Liver (tissue), 10 donors: ENCODE measurements at places on chromosomes 4 and X. TPM values are rescaled to one million over a fixed set of nuclear protein-coding genes. Genes with fewer than 3 reads are reported as not detected.

- H3K36me3 ChIP-seq: no peaks in the 10 kb centered on the region
- DNase-seq: no peak
- H3K27me3 ChIP-seq: no peaks in the 10 kb centered on the region
- no peaks in the 10 kb centered on the region for H3K4me1 ChIP-seq
These were observed 4.1 kb upstream of the ASMT start for GRCh38 chrX:1610736-1611135.

DNA sequence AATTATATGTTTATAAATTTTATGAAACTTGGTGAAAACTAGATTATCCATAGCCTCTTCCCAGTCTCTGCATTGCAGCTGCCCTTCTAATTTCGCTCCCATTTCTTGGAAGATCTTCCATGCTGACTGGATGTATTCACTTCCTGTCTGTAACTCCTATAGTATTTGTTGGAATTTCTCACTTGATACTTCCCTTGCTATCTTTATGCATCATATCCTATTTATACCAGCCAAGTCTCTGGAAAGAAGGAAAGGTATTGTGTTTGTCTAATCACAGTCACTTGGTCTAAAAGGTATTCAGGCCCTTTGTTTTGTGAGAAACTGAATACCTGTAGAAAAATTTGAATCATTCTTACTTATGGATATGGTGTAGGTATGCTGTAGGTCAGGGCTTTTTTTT is 870.9 kb upstream of the FRG1 start:
- no peaks in the 10 kb centered on the region for H3K27me3 ChIP-seq

DNA sequence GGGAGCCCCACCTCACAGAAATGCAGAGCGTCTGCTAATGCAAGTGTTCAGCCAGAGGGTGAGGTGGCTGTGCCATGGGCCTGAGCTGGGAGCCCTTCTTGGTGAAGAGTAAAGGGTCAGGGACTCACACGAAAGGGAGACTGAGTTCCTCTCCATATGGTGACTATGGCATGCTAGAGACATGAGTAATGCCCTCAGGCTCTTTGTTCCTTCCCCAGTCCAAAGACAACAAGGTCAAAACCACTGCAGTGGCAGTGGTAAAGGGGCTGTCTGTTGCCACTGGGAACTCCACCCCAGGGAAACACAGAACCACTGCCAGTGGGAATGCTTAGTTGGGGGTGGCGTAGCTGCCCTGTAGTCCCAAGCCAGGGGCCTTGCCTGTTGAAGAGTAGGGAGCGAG is 22.4 kb downstream of the RAB40AL start:
- no peaks in the 10 kb centered on the region for H3K4me1 ChIP-seq
- no peak overlapping the region for H3K4me3 ChIP-seq
- H3K27me3 ChIP-seq: no peaks in the 10 kb centered on the region
- no peak for DNase-seq

GRCh38 chrX:123835661-123836371 is 24.0 kb upstream of the XIAP start:
- no peaks in the 10 kb centered on the region for H3K27me3 ChIP-seq
- no peaks in the 10 kb centered on the region for H3K36me3 ChIP-seq
- no peaks in the 10 kb centered on the region for H3K4me1 ChIP-seq
- H3K4me3 ChIP-seq: no peak overlapping the region

DNA sequence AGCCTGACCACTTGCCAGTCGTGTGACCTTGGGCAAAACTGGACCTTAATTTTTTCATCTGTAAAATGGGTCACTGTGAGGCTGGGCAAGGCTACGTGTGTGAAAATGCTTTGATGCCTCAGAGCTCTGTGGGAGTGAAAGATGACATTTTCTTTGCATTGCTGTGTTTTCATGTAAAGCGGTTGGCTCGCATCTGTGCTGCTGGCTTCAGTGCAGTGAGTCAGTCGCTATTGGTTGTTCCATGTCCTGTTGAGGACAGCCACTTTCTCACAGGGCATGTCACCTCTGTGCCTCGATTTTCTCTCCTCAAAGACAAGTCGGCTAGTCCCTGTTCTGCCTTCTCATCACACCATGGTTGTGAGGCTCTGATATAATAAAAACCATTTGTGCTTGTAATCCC is 4.4 kb downstream of the MTMR1 start:
- no peak overlapping the region for H3K4me3 ChIP-seq
- DNase-seq: no peak
- H3K4me1 ChIP-seq: peaks cover 5% of the 10 kb centered on the region
- no peaks in the 10 kb centered on the region for H3K27me3 ChIP-seq

DNA sequence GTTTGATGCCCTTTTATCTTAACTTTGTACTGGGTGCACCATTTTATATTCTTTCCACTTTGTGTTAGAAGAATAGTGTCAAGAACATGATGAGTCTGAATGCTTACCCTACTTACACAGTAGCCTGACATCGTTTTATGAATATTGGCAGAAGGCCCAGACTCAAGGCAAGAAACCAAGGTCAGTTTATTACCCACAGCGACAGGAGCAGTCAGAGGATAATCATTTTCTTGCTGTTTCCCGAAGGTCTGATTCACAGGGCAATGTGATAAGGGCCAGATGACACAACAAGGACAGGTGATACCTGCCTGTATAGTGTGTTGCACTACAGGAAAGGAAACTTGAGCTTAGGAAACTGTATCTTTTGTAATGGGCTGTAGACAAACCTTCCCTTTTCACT is 417.4 kb downstream of the SPOCK3 start:
- no peaks in the 10 kb centered on the region for H3K36me3 ChIP-seq
- no peak overlapping the region for H3K27ac ChIP-seq
- H3K27me3 ChIP-seq: no peaks in the 10 kb centered on the region
- H3K4me1 ChIP-seq: no peaks in the 10 kb centered on the region

DNA sequence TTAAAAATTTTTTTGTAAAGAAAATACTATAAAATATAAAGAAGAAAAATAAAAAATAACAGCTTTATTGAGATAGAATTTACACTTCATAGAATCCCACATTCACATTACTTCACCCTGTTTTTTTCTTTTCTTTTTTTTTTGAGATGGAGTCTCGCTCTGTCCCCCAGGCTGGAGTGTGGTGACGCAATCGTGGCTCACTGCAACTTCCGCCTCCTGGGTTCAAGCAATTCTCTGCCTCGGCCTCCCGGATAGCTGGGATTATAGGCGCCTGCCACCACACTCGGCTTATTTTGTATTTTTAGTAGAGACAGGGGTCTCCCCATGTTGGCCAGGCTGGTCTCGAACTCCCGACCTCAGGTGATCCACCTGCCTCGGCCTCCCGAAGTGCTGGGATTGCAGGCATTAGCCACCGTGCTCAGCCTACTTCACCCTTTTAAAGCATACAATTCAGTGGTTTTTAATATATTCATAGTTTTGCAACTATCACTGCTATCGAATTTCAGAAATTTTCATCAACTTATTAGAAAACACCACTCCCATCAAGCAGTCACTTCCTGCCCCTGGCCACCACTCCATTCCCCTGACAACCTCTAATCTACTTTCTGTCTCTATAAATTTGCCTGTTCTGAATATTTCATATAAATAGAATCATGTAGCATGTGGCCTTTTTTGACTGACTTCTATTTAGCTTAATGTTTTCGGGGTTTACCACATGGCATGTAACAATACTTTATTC is 48.7 kb downstream of the TMEM131L start:
- H3K4me1 ChIP-seq: peaks cover 5% of the 10 kb centered on the region
- H3K36me3 ChIP-seq: no peaks in the 10 kb centered on the region
- no peak for DNase-seq
- no peaks in the 10 kb centered on the region for H3K27me3 ChIP-seq
- no peak overlapping the region for H3K4me3 ChIP-seq

DNA sequence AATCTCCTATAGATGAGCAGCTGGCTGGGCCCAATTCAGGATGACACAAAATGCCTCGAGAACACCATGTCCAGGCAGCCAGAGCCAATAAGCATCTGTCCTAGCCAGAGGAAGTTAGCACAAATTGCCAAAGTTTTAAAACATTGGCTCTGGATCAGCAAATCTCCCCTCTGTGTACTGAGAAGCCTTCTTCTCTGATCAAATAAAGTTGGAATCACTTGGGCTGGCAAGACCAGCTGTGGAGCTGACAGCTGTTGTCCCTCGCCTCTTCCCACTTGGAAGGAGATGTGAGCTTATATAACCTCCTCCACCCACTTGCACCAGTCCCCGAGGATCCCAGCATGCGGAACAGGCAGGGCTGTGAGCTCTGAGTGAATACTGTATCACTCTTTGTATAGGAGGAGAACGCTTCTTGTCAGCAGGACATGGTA is 183.9 kb downstream of the OPHN1 start:
- DNase-seq: no peak
- H3K27me3 ChIP-seq: no peaks in the 10 kb centered on the region
- no peak overlapping the region for H3K4me3 ChIP-seq
- H3K27ac ChIP-seq: no peak overlapping the region

- no peak overlapping the region for H3K27ac ChIP-seq
- H3K4me1 ChIP-seq: no peaks in the 10 kb centered on the region
- H3K27me3 ChIP-seq: no peaks in the 10 kb centered on the region
- no peaks in the 10 kb centered on the region for H3K36me3 ChIP-seq
- no peak overlapping the region for H3K4me3 ChIP-seq
- no peak for DNase-seq
These were observed 70.2 kb upstream of the NEIL3 start for GRCh38 chr4:177239477-177239876.

- H3K27me3 ChIP-seq: no peaks in the 10 kb centered on the region
- H3K4me1 ChIP-seq: peaks cover 14% of the 10 kb centered on the region
- H3K27ac ChIP-seq: peak within 1 kb of the TSS; percentile 79
- H3K36me3 ChIP-seq: no peaks in the 10 kb centered on the region
These were observed at the start of gene CEP135 for GRCh38 chr4:55948726-55949481. Gene CEP135 (plus strand): TSS chr4:55948945. CDS start chr4:55952131, 3,186 bp downstream.

DNA sequence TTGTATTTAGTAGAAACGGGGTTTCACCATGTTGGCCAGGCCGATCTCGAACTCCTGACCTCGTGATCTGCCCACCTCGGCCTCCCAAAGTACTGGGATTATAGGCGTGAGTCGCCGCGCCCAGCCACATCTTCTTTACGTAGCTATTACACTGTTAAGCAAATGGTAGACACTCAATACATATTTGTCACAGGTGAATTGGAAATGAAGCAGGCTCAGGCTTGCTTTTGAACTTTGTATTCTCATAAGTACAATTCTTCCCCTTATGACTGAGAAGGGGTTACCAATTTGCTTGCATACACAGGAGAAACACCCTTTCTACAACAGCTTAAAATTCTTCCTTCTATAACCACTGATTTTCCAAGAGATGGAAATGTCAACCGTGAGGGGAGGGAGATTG is 787 bp upstream of the SRPX2 start:
- H3K36me3 ChIP-seq: no peaks in the 10 kb centered on the region
- DNase-seq: no peak
- H3K27ac ChIP-seq: no peak overlapping the region
- H3K4me1 ChIP-seq: peaks cover 2% of the 10 kb centered on the region
- no peak overlapping the region for H3K4me3 ChIP-seq

DNA sequence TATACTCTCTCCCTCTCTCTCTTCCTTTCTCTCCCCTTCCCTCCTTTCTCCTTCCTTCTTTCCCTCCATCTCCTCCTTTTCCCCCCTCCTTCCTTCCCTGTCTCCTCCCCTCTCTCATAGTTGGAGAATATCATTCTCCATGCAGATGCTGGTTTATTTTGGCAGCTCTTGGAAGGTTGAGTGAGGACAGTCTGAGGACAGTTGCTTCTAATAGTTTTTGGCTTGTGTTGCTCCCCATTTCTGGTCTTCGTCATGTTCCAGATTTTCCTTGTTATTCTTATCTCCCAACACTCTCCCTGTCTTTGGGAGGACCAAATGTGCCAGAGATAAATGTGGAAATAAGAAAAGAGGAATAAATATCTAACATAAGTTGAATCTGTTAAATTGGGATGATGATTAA is 263.0 kb downstream of the FRMPD4 start:
- H3K27ac ChIP-seq: no peak overlapping the region
- no peak overlapping the region for H3K4me3 ChIP-seq
- no peak for DNase-seq

- H3K27ac ChIP-seq: no peak overlapping the region
- no peaks in the 10 kb centered on the region for H3K4me1 ChIP-seq
- no peak overlapping the region for H3K4me3 ChIP-seq
- no peaks in the 10 kb centered on the region for H3K27me3 ChIP-seq
- no peaks in the 10 kb centered on the region for H3K36me3 ChIP-seq
These were observed 245.0 kb downstream of the FBXO8 start for GRCh38 chr4:174038481-174038880.

GRCh38 chr4:100041646-100042045 is 91.6 kb upstream of the H2AZ1 start:
- no peaks in the 10 kb centered on the region for H3K4me1 ChIP-seq
- no peaks in the 10 kb centered on the region for H3K27me3 ChIP-seq
- no peaks in the 10 kb centered on the region for H3K36me3 ChIP-seq
- H3K27ac ChIP-seq: no peak overlapping the region
- H3K4me3 ChIP-seq: no peak overlapping the region

CCDC120 gene
- 1.9 TPM for total RNA-seq
